Uterine smooth muscle cell (primary cell): ENCODE measurements at places on chromosomes 12 and 14. TPM values are rescaled to one million over a fixed set of nuclear protein-coding genes. Genes with fewer than 3 reads are reported as not detected.

The SERPINA1 gene
- 0.22 TPM in 1 of 2 replicates, not detected in the other for total RNA-seq

The SIX1 gene
- 0.12 and 0.33 TPM in 2 replicates for total RNA-seq

The TBX5 gene
- total RNA-seq = 0.11 and 0.12 TPM in 2 replicates

The EML5 gene
- 0.11 and 0.50 TPM in 2 replicates for total RNA-seq

The HOXC13 gene
- not detected in 2 replicates for total RNA-seq

The KLHL33 gene
- total RNA-seq = 0.11 and 0.12 TPM in 2 replicates

The PAX9 gene
- under 0.01 and 0.11 TPM in 2 replicates for total RNA-seq

The IAPP gene
- not detected in 2 replicates for total RNA-seq

The SLC6A15 gene
- total RNA-seq = 47.1 and 78.4 TPM in 2 replicates

The RPL10L gene
- total RNA-seq = not detected in 2 replicates

The INSM2 gene
- not detected in 2 replicates for total RNA-seq

The PLBD1 gene
- total RNA-seq = 1.4 and 1.5 TPM in 2 replicates

The MYH6 gene
- not detected in 2 replicates for total RNA-seq

The DDX47 gene
- 67.7 and 86.7 TPM in 2 replicates for total RNA-seq

The ADAM21 gene
- total RNA-seq = 0.25 and 0.33 TPM in 2 replicates

The RAB2B gene
- total RNA-seq = 22.0 and 23.4 TPM in 2 replicates

The RPS6KL1 gene
- 1.1 and 1.7 TPM in 2 replicates for total RNA-seq

The CRADD gene
- 14.7 and 15.4 TPM in 2 replicates for total RNA-seq

The GLS2 gene
- 0.22 and 0.25 TPM in 2 replicates for total RNA-seq

The AICDA gene
- total RNA-seq = not detected in 2 replicates

The CLEC6A gene
- not detected in 2 replicates for total RNA-seq

The KLRB1 gene
- total RNA-seq = not detected in 2 replicates

The TC2N gene
- 0.77 and 1.4 TPM in 2 replicates for total RNA-seq

The ALDH1L2 gene
- 62.8 and 79.4 TPM in 2 replicates for total RNA-seq

The SYCP3 gene
- total RNA-seq = under 0.01 and 0.11 TPM in 2 replicates

The HSP90B1 gene
- total RNA-seq = 1,062 and 1,767 TPM in 2 replicates

The NEMF gene
- total RNA-seq = 53.3 and 55.7 TPM in 2 replicates

The MMP14 gene
- total RNA-seq = 519 and 576 TPM in 2 replicates

The POTEM gene
- total RNA-seq = not detected in 2 replicates

The TMCC3 gene
- 9.5 and 11.8 TPM in 2 replicates for total RNA-seq

The TRPV4 gene
- 0.66 and 2.2 TPM in 2 replicates for total RNA-seq

The KANSL2 gene
- total RNA-seq = 59.9 and 60.6 TPM in 2 replicates

The PELI2 gene
- total RNA-seq = 7.9 and 14.1 TPM in 2 replicates

The CIROP gene
- 0.11 and 0.25 TPM in 2 replicates for total RNA-seq

The HAL gene
- total RNA-seq = under 0.01 TPM in 1 of 2 replicates, not detected in the other

The GPD1 gene
- total RNA-seq = 0.25 TPM in 1 of 2 replicates, not detected in the other

The FAM186B gene
- 0.12 and 0.22 TPM in 2 replicates for total RNA-seq

The MYF6 gene
- total RNA-seq = 0.11 TPM in 1 of 2 replicates, not detected in the other

The TGFB3 gene
- total RNA-seq = 8.0 and 10.1 TPM in 2 replicates

The LETMD1 gene
- total RNA-seq = 32.6 and 43.7 TPM in 2 replicates

The PRB3 gene
- total RNA-seq = not detected in 2 replicates

The WDHD1 gene
- 13.5 and 34.9 TPM in 2 replicates for total RNA-seq

The KCNC2 gene
- total RNA-seq = 0.50 TPM in 1 of 2 replicates, not detected in the other

The TBC1D30 gene
- total RNA-seq = 0.33 and 0.87 TPM in 2 replicates
